Activated CD8-positive, alpha-beta memory T cell treated with anti-CD3 and anti-CD28 coated beads for 4 hours (primary cell): ENCODE measurements at places on chromosomes 2 and 18.

DNA sequence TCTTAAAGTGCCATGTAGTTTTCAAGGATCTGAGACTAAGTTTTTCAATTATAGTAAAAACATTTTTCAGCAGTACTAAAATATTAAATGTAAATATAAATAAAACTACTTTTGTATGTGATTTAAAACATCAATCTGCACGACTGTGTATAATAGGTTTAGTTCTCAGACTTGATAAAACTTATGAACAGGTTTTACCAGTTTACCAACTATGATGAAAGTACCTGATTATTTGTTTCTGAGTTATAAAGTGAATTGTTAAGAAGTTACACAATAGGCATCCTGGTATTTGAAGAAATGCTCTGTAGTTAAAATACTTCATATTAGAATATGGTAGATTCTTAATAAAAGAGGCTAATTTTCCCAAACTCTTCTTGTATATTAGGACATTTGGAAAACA lies 14.8 kb downstream of the RELCH start:
- no peak for DNase-seq

GRCh38 chr2:174495365-174496012 lies 8.7 kb upstream of the GPR155 start:
- no peak for DNase-seq

- no peak for DNase-seq
Observed at GRCh38 chr18:41170346-41170745, 784.7 kb upstream of the PIK3C3 start.

- DNase-seq = no peak
Observed at GRCh38 chr2:109057686-109058085, 68.7 kb upstream of the EDAR start.

DNA sequence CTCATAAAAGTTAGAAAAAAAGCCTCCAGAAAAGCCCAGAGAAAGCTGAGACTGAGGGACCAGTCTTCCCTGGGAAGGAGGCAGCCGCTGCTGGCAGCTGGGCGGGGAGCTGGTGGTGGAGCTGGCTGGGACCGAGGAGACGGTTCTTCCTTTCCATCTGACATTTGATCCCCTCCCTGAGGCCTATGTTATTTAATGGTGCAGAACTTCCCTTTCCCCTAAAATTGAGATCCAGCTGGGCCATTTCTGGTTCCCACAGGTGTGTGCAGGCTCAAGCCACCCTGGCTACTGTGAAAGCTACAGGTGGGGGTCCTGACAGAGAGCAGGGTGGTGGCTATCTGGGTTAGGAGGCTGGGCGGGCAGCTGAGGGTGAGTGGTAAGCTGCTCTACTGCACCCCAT lies 81.5 kb upstream of the FZD7 start:
- DNase-seq = no peak

DNA sequence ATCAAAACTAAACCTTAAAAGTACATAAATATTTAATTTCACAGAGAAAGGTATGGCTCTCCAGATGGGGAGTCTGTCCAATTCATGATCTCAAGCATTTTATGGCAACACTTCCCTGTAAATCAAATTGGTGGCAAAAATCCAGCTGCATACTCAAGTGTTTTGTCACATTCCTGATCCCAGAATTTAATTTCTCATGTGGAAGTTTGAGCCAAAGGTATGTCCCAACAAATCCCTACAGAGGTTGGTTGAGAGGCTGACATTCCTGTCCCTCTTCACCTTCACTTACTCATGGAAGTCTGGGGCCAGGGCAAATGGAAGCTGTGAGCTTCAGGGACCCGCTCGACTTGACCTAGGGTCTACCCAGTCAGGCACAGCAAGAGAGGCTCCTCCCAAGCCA lies 17.7 kb downstream of the KLF7 start:
- no peak for DNase-seq

GRCh38 chr2:226661789-226662545 lies 137.7 kb downstream of the IRS1 start:
- DNase-seq = no peak

DNA sequence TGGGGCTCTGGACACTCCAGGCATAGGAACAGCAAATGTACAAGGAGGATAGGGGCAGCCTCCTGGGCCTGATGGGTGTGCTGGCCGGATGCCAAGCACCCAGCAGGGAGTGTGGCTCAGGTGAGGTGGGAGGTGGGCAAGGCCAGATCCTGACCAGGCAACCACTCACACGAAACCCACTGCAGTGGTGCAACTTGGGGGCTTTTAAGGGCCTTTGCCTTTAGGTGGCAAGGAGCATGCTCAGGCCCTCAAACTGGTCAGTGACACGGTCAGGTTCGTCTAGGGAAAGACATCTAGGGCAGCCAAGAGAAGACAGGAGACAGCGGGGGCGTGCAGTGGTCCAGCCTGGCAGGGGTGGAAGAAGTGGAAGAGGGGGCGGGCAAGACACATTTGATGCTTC lies 18.4 kb upstream of the TEX51 start:
- DNase-seq = no peak

- no peak for DNase-seq
Observed at GRCh38 chr2:25280051-25280687, 61.6 kb downstream of the DNMT3A start.

DNA sequence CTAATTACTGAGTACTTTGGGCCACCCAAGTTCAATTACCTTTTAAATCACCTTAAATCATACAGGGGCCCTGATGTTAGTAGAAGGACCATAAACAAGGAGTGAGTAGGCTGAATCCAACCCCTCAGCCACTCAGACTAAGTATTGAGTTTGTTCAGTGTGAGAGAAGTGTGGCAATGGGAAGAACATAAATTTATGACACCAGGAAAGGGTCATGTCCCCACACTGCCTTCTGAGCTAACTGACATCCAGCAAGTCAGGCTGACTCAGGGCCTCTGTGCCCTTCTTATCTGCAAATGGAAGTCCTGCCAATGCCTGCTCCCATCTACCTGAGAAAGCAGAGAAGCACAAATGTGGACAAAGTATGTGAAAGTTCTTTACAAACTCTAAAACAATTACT lies 12.9 kb downstream of the PLEKHM3 start:
- DNase-seq = no peak

GRCh38 chr2:66111706-66112105 lies 323.2 kb upstream of the MEIS1 start:
- no peak for DNase-seq

DNA sequence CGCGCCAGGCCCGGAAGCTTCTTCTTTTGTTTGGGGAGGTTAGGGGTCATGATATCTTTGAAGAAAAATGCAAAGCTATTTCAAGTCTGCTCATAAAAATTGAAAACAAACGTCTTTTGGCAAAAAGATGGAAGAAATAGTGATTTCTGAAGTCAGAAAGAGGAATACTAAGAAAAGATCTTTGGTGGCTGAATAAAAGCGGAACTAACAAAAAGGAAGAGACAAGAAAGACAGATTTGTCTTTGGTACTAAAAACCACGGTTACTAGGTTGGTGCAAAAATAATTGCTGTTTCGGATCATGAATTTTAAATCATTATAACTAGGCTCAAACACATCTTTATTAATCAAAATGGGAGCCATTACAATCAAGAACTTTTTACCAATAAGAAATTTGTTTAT lies 164.6 kb upstream of the TRIB2 start:
- no peak for DNase-seq

- no peak for DNase-seq
Observed at GRCh38 chr2:64284751-64285150, 140.5 kb upstream of the PELI1 start.

- DNase-seq = no peak
Observed at GRCh38 chr2:219451661-219452360, 17.2 kb downstream of the SPEG start.
